ENCODE measurements at places on chromosomes 12 and 14.

DNA sequence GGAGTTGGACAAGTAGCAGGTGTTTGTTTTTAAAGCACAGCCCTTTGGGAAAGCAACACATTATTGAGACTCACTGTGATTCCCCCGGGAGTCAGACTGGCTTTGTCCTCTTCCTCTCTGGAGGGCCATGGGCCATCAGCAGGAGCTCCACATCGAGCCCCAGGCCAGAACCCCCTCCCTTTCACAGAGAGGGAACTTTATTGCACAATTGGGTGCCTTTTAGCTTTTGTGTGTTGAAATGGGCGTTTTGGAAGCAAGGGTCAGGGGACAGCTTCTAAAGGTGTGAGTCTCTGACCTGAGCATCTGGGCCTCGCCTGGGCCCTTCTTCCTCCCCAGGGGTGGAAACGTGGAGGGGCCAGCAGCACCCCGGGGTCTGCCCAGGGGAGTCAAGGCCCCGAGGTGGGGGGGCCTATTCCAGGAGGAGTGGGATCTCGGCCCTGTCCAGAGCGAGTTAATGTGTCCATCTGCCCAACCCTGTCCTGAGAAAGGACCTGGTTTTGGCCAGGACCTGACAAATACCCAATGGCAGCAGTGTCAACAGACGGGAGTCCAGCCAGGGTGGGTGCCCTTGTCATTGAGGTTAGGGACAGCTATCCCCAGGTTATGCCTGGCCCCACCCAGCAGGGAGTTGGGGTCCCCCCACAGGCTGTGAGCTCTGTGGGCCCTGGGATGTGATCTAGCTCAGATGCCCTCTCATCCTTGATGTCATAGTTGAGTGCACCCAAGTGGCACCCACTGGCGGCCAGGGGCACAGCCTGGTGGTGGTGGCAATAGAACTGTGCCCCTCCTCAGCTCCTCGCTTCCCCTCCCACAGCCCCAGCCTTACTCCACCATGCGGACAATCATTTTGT is 37.1 kb downstream of the SLC8B1 start:
- DNase-seq: no peak

DNA sequence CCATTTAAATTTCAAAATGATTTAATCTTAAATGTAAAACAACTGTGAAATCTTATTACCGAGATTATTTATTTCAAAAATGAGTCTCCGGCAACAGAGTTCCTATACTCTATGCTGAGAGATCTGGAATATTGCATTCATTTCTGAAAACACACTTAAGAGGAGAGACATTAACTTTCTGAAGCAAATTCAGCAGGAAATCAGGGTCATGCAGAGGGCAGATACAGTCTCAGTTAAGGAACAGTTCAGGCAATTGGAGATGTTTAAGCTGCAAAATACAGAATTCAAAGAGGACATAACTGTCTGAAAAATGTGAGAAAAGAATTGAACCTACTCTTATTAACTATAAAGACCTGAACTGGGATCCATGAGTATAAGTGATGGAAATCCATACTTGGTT is 320.7 kb downstream of the PAWR start:
- no peak for DNase-seq

- no peak for DNase-seq
Observed at GRCh38 chr14:34179727-34180126, 228.9 kb upstream of the EGLN3 start.

DNA sequence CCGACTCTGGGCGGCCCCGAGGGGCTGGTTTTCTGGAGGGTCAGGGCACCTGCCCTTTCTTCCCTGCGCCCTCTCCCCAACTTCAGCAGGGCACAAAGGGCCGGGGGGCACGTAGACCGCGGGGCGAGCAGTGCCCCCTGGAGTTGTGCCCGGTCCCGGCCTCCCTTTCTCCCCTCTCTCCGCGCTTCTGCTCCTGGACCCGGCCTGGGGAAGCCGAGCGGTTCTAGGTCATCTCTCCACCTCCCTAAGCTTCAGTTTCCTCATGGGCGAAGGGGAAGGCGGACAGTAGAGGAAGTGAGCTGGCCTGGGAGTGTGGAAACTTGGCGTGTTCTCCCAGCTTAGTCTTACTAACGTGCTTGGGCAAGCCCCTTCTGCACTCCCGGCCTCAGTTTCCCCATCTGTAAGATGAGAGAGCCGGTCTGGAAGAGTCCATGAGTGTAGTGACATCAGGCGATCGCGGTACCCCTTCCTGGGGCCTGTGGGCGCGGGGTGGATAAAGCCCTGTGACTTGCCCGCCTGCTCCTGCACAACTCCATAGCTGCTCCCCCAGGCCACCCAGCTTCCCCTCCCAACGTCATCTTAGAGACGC is 158.6 kb upstream of the PARP11 start:
- DNase-seq: no peak

DNA sequence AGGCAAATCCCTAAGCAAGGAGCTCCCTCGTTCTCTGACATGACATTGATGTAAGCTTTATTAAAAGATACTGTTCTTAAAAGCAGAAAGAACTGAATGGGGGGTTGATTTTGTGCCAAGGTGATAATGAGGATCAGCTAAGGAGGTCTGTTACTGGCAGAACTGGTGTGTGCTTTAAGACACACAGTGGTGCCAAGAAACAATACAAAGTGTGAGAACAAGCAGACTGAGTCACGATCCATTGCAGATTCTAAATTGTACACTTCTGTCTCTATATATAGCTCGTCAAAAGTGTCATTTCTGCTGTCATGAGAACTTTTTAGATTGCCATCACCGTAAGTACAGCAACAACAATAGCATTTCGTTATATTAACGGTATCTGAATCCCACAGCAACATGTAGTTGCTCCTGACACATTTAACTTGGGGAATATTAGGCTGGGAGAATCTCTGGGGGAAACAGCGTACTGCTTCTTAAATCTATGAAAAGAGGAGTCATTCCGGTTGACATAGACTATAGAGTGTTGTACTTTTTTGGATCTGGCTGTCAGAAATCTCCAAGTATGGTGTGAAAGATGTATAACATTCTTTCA is 151.3 kb upstream of the PRKD1 start:
- DNase-seq: no peak
